ENCODE measurements at places on chromosomes 16 and 17.

GRCh38 chr16:88685156-88686061 lies 898 bp downstream of the SNAI3 start:
- DNase-seq, result no peak

DNA sequence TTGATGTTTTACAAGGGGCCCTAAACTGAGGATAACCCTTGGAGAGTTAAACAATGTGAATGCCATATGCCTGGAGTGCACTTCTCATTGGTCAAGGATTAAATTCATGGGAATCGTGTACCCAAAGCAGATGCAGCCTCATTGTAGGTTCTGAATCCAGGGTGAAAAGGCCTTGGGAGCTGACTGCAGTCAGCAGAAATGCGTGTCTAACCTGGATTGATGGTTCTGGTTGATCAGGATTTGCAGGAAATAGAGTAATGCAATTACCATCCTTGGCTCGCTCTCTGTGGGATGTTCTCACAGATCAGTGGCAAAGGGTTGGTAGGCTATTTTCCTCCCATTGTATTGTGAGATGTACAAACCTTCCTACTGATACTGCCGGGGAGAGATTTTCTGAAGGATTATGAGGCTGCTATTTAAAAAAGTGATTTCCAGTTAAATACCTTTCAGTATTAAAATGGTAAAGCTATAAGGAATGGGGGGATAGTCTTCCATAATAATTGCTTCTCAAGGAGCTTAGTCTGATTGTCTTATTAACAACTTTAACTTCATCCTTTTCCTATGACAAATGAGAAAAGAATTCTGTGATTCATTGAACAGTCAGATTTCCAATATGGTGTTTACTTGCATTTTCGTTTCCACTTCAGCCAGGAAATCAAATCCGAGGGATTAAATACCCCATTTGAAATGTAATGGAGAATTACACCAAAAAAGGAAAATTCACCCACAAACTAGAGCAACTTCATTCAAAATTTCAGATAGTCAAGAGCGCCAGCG lies 1028.1 kb upstream of the EEF2KMT start:
- no peak for DNase-seq

GRCh38 chr16:89600427-89600826 lies 13.0 kb upstream of the DPEP1 start:
- DNase-seq, result no peak

GRCh38 chr17:34730816-34731215 lies 151.4 kb downstream of the TMEM132E start:
- no peak for DNase-seq

DNA sequence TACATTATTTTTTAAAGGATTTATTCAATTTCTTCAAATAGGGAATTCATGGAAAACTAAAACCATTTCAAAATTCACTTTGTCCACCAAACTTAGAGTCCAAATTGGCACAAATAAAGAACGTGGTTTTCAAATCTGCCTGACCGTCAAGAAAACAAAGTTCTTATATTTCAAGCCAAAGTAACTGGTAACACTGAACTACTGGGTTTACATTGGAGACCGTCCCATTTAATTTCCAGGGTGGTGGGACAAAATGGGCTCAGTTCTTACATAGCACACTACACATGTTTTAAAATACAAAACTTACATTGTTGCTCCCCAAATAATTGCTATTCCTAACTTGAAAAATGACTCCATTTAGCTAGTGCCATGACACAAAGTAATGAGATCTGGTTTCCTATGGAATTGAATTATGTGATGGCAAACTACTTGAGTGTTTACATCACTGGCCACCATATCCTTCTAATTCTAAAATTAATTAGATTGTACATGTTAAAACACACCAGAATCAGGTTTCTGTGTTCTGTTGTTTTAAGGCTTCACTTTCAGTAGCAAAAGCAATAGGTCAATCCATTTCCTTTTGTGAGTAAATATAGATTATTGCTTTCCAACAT lies 6.5 kb downstream of the PSME3IP1 start:
- no peak for DNase-seq

DNA sequence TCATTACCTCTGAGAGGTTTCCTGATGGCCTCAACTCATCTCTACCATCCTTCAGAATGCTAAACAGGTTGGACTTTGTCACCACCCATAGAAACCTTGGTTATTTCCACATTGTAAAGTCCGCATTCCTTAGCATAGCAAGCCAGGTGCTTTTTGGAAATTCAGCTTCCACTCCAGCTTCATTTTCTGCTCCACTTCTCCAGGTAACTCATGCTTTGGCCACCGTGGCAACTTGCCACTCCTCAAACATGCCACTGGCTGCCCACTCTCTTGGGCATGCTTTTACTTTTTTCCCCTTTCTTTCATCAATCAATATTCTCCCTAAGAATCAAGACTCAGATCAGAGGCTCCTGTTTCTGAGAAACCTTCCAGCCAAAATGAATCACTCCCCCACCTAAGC lies 203.3 kb downstream of the CA10 start:
- DNase-seq, result no peak

DNA sequence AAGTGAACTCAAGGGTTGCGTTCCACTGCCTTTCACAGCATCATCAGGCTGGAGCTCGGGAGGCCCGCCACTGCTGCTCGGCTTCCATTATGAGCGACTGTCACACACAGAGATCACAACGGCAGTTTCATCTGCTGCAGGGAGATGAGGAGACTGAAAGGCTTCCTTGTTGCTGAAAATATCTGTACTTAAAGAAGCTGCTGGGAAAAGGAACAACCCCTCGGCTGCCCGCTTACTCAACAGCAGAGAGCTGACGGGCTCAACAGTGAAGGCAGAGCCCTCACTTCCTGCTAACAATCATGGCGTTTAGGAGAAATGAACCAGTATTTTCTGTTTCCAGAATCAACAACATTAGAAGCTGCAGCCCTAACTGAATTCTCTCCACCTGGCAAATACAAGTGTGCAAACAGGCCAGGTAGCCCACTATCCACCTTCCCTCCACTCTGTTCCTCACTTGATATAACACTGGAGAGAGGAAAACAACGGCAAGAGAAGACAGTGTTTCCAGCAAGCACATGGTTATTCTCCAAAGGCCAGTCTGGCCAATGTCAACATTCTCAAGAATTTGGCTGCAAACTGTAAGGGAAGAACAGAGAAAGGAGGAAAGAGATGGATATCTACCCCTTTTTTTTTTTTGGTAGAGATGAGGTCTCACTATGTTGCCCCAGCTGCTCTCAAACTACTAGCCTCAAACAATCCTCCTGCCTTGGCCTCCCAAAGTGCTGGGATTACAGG lies 33.7 kb downstream of the MBTPS1 start:
- no peak for DNase-seq

DNA sequence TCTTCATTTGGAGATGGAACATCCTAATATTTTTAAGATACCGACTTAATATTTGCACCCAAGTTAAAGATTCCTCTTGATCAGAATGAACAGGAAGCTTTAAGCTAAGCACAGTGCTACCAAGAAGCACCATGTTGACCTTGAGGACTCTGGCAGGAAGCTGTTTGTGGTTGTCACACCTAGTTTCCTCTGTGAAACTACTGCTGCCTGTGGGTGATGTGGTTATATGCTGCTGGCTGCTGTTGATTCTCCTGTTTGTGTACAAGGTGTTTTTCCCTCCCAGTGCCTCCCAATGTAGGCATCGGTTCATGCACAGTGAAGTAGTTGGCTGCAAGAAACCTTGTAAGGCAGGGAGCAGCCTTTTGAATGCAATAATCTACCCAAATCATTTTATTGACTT lies 23.4 kb downstream of the RBL2 start:
- no peak for DNase-seq

- DNase-seq, result no peak
Measured at GRCh38 chr16:53740933-53741531, 37.1 kb downstream of the FTO start.

- DNase-seq, result no peak
Measured at GRCh38 chr17:48757524-48757961, 29.0 kb upstream of the HOXB13 start.

DNA sequence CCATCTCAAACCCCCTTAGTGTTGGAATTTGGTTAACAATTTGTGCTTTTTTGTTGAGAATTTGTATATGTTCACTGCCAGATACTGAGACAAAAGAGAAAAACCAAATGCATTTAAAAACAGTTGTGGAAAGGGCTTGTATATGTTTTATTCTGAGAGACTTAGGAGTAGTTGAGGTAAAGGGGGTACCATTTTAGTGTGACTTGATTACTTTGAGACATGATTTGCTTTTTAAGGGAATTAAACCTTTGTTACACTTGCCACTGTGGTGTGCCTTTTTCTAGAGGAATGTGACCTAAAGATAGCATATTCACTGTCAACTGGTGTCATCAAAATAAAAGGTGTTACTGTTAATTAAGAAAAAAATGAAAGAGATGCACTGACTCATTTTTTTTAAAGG lies 4.5 kb downstream of the IGF2BP1 start:
- DNase-seq, result no peak

DNA sequence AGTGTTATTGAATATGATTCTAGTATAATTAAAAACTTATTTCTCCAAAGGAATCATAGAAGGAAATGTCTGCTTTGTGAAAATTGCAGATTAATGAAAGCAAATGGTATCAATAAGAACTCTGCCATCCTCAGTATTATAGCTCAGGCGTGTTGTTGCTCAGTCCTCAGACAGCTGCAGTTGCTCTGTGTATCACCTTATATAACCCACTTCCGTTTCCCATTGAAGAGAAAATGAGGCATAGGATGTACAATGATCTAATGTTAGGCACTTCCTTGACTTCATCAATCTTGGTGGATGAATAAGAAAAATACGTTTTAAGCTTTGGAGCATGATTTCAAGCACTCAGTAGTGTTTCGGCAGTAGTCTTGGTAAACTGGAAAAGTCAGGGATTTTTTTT lies 14.1 kb downstream of the MFSD11 start:
- no peak for DNase-seq

- peak; percentile 57 for DNase-seq
Measured at GRCh38 chr17:66564992-66565465, 262.6 kb downstream of the PRKCA start.

DNA sequence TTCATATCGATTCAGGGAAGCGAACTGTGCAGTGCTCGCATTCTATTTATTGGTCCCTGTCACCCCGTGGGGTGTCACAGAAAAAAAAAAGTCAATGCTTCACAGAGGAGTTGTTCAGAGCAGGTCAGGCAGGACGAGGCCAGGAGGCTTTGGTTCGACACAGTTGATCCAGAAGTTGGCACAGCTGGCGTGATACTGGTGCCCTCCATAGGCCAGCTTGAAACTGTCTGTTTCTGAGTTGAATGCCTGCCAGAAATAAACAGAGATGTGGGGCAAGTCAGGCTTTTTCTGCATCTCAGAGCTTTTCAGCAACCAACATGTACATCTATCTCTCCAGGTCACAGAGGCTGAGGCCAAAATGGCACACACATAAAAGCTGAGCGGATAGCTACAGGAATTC lies 29.1 kb downstream of the DUSP14 start:
- DNase-seq, result no peak

DNA sequence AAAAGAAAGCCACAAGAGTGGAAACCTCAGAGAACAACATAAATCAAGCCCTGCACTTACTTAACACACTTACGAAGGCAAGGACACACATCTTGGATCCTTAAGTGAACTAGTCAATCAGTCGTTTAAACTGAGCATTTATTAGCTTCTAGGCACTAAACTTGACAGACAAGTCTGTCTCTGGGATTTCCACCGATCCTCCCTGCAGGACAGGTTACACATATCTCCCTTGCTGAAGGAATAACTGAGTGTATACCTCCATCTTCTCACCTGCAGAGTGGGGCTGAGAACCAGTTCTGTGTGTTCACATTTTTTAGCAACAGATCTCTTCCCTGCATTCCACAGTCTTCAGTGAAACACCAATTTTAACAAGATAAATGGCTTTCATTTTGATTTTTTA lies 8.9 kb downstream of the GP2 start:
- no peak for DNase-seq

DNA sequence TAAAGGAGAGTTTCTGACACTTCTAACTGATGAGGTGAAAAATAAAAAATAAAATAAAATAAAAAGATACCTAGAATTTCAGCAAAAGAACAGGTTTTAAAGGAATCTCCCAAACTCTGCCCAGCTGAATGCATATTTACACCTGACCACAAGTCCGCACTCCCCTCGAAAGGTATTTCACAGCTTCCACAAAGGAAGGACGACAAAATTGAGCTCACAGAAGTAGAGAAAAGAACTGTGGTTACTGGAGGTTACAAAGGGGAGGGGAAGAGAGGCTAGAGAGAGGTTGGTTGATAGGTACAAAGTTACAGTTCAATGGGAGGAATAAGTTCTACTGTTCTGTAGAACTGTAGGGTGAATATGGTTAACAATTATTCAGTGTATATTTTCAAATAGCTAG lies 5.0 kb downstream of the LITAF start:
- DNase-seq, result no peak

DNA sequence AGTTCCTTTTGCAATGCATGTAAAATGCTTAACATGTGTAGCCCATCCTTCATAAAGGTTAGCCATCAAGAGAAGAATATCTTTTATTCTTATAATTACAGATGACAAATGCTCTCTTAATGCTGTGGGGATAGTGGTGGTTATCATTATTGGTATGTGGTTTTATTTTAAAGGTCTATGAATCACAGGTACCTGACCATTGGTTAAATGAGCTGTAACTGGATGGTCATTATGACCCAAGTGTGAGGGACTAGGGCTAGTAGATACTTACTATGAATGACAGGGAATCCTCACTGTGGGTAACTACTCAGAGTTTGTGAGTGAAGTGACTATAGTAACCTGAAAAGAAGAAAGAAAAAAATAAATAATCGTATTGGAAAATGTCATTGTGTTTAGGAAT lies 78.8 kb downstream of the CDRT15 start:
- no peak for DNase-seq
